ENCODE measurements at places on chromosomes 5 and 9. TPM values are rescaled to one million over a fixed set of nuclear protein-coding genes. Genes with fewer than 3 reads are reported as not detected.

DCANP1 gene
- total RNA-seq = 0.10 TPM

IFNA2 gene
- total RNA-seq = not detected

ACTL7B gene
- not detected for total RNA-seq

QRFP gene
- total RNA-seq = not detected

Data from spinal cord (tissue), 10 donors.